ENCODE measurements at places on chromosomes 4 and X.

DNA sequence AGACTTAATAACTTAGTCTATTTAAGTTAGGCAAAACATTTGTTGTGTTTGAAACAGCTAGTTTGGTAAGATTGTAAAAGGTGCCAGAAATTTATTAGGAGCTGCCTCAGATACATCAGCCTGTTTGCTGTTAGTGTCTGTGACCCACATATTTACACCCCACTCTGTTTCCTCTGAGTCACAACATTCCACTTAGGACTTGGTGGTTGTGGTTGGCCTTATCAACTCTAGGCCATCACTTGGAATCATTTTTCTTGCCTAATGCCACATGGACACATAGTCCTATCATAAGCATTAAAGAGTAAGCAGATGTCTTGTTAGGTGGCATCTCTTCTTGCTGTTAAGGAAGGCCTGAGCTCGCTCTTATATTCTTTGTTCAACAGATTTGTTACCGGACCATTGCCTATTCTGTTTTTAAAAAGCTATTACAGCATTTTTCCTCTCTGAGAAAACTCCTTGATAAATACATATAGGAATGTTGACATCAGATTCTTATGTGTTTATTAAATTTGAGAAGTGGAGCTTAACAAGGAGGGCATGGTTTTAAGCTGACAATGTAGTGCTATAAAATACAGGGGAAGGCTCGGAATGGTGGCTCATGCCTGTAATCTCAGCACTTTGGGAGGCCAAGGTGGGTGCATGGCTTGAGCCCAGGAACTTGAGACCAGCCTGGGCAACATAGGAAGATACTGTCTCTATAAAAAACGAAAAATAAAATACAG lies 51.2 kb upstream of the PGRMC2 start:
- no peak for DNase-seq

DNA sequence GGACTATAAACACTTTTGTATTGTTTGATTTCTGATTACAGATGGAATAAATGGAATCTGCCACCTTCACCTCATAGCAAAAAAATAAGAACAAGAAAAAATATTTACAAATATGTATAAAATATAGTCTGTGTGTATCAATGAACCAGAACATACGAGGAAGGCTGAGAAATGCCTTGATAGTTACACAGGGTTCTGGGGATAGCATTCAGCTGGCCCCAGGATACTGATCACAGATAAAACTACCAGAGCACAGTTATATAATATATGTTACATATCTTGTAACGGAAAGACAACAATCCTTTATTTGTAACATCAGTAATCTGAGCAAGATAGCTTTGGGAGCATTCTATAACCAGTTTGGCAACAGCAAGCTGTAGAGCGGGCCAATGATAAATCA lies 1075.1 kb upstream of the GRID2 start:
- no peak for DNase-seq

DNA sequence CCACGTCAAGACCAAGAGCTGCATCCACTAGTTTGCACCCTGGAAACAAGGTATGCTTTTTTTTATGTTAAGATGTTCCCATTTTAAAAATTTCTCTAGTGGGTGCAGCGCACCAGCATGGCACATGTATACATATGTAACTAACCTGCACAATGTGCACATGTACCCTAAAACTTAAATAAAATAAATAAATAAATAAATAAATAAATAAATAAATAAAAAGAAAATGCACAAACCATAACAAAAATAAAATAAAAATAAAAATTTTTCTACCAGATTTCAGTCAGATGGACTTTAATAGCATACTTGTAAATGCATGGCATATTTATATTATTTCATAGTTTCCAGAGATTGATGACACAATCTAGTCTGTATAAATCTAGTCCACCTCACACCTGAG lies 1.9 kb upstream of the PRR27 start:
- DNase-seq: no peak

- DNase-seq: no peak
These were observed 27.6 kb downstream of the SMIM20 start for GRCh38 chr4:25941457-25942221.

All from GM12891 (cell line).